ENCODE measurements at places on chromosomes 1 and 21. TPM values are rescaled to one million over a fixed set of nuclear protein-coding genes. Genes with fewer than 3 reads are reported as not detected.

The UBL4B gene
- not detected for total RNA-seq

DNA sequence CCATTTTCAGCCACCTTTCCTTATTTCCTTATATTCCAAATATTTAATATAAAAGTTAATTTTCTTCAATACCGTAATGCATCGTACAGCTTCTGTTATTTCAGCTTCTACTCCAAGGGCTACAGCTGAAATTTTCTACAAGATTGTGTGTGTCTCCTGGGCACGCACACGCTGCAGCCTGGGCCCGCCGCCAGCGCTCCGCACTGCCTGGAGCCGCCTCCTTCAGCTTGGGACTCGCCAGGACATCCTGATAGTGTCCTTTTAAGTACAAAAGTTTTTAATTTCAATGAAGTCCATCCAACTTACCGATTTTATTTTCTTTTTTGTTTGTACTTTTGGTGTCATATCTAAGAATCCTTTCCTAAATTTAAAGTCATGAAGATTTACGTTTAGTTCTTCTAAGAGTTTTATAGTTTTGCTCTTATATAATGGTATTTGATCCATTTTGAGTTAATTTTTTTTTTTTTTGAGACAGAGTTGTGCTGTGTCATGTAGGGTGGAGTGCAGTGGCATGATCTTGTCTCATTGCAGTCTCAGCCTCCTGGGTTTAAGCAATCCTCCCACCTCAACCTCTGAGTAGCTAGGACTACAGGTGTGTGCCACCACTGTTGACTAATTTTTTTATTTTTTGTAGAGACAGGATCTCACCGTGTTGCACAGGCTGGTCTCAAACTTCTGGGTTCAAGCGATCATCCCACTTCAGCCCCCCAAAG lies 82.8 kb downstream of the AXDND1 start:
- DNase-seq: no peak

The NBPF4 gene
- not detected for total RNA-seq

The POMGNT1 gene
- total RNA-seq: 38.8 TPM

DNA sequence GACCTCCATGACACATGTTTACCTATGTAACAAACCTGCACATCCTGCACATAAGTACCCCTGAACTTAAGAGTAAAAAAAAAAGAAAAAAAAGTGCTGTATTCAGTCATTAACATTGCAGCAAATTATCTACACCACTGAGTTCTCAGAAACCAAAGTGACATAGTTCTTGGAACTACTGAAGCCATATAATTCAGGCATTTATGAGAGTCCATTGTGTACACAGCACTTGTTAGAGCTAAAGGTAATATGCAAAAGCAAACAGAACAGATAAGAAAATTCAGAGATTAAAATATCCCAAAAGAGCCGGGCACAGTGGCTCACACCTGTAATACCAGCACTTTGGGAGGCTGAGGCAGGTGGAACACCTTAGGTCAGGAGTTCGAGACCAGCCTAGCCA lies 38.0 kb downstream of the F5 start:
- DNase-seq: no peak

DNA sequence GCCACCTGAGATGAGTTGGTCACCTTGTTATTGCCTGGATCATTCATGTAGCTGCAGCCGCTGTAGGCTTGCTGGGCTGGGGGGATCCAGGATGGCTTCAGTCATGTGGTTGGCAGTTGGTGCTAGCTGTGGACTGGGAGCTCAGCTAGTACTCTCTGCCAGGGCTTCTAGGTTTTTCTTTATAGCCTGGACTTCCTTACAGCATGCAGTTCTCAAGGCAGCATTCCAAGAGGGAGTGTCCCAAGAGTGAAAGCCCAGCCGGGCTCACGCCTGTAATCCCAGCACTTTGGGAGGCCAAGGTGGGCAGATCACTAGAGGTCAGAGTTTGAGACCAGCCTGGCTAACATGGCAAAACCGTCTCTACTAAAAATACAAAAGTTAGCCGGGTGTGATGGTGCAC lies 23.7 kb upstream of the ACTL8 start:
- DNase-seq: no peak

DNA sequence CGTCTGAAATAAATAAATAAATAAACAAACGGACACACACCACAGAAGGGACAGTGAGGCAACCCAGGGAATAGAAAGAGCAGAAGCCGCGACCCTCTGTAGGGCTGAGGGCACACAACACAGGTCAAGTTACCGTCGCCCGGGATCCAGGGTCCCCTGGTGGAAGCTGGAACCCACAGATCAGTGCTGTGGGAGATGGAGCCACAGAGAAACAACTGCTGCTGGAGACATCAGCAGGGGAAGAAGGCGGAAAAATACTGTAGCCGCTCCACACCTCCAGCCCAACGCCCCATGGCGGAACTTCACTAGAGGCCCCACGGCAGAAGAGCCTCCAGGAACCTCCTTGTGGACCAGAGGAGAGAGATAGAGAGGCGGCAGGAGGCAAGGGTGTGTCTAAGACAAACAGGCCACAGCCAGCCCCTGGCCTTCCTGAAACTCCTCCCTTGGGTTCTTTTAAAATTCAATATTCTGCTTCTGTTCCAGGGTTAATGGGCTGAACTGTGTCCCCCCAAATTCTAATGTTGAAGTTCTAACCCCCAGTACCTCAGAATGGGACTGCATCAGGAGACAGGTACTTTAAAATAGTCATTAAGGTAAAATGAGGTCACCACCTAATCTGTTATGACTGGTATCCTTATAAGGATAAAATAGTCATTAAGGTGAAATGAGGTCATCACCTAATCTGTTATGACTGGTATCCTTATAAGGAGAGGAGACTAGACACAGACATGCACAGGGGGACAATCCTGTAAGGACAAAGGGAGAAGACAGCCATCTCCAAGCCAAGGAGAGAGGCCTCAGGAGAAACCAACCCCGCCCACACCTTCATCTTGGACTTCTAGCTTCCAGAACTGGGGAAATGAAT lies 7.7 kb upstream of the HLCS start:
- DNase-seq: no peak

GRCh38 chr1:8687538-8687937 lies 129.9 kb downstream of the RERE start:
- DNase-seq: no peak

The NFIA gene
- 1.7 TPM for total RNA-seq

The RFX5 gene
- total RNA-seq: 55.2 TPM

DNA sequence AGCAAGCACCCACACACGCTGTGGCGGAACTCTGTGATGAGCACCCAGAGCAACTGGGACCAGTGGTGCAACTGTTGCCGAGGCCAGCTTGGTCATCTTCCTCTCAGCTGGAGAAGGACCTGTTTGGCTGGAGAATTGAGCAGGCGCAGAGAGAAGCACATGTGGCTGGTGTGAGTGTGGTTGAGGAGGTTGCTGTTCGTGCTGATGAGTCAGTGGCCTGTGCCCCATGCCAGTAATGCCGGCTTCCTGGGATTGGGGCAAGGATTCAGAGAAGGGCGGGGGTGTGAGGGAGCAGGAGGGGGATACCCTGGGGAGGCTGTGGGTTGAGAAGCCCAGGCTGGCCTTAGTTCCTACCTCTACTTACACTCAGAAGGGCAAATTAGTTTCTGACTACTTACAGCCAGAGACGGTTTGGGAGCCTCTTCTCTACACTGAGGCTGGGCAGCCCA lies 57.5 kb upstream of the EPS8L3 start:
- DNase-seq: peak; percentile 30

The GFI1 gene
- total RNA-seq: 79.7 TPM

The TSACC gene
- total RNA-seq: not detected

GRCh38 chr1:149917571-149918144 lies at the start of gene SV2A:
SV2A (minus strand) TSS chr1:149917844; CDS start chr1:149913840, 4,004 bp downstream.
- peak; percentile 47 for DNase-seq

Measured in activated naive CD8-positive, alpha-beta T cell treated with anti-CD3 and anti-CD28 coated beads for 36 hours (primary cell).